ENCODE measurements at places on chromosomes 5 and 9. TPM values are rescaled to one million over a fixed set of nuclear protein-coding genes. Genes with fewer than 3 reads are reported as not detected.

Gene DMGDH
- total RNA-seq: not detected

Gene DNAJC25
- total RNA-seq: 3.5 TPM

- DNase-seq: no peak
Measured at GRCh38 chr5:75885321-75885720, 168.1 kb upstream of the POC5 start.

Gene GARIN3
- total RNA-seq: not detected

Gene IFNK
- total RNA-seq: not detected

GRCh38 chr9:111582888-111583287, 16.6 kb downstream of the PTGR1 start:
- DNase-seq: no peak

GRCh38 chr5:67659288-67659687, 462.7 kb upstream of the CD180 start:
- DNase-seq: no peak

Gene FBP2
- total RNA-seq: not detected

DNA sequence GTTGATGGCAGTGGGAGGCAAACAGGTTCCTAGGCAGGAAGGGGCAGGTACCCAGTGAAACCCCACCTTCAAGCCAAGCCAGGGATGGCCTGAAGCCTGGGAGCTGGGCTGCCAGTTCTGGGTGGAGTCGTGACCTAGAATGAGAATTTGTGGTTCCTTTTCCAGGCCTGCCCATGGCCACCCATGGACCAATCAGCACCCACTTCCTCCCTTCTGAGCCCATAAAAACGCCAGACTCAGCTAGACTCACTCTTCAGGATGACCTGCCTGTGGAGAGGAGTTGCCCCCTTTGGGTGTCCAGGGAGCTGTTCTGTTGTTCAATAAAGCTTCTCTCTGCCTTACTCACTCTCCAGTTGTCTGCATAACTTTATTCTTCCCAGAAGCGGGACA, 144.0 kb upstream of the MRPS30 start:
- no peak for DNase-seq

DNA sequence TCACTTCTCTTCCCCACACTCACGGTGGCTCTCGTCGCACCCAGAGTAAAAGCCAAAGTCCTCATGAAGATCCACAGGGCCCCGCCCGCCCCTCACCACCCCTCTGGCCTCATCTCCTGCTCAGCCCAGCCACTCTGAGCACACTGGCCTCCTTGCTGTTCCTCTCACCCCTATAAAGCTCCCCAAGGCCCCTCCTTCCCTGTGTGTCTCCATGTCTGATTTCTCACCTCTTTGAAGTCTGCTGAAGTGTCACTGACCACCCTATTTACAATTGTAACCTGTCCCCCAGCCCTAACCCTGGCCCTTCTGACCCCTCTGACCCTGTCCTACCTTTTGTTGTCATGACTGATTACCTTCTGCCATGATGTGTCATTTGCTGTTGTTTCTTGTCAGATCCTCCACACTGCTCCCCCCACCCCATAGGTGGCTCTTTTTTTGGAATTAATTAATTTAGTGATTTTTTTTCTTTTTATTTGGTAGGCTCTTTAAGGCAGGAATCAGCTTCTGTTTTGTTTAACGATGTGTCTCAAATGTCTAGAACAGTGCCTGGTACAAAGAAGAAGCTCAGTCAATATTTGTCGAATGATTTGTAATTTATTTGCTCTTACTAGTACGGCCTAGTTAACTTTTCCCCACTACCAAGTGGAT, 90.2 kb downstream of the IQGAP2 start:
- no peak for DNase-seq

- no peak for DNase-seq
Measured at GRCh38 chr5:58469896-58470295, 10.0 kb upstream of the PLK2 start.

- DNase-seq: no peak
Measured at GRCh38 chr9:135757356-135757755, 55.4 kb downstream of the KCNT1 start.

Data from activated B cell treated with CpG ODN at 0.5 μM for 24 hours (primary cell).